AG04449 (cell line): ENCODE measurements at places on chromosomes 6 and 20.

GRCh38 chr20:62281161-62281933 is 21.4 kb upstream of the ADRM1 start:
- DNase-seq = no peak

DNA sequence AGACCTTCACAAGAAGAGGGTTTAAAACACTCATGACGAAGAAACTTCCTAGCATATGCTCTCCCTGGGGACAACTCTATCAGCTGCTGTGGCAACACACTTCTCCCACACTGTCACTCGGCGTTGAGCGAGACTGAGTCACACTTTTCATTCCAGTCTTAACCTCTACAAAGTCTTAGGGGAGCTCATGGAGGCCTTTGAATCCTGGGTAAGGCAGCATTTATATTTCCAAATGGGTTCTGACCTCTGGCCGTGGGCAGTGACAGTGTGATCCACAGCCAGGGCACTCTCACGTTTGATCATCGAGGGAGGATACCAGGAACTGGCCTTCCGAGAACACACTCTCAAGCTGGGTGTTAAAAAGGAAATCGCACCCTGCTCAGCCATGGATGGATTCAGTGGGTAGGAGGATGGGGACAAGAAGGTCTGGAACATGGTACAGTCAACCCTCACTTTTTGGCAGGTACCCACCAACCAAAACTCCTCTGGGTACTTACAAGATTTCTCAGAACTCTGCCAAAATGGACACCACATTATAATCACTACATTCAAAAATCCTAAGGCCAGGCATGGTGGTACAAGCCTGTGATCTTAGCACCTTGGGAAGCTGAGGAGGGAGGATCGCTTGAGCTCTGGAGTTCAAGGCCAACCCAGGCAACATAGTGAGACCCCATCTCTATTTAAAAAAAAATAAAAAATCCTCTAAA is 19.6 kb downstream of the RRBP1 start:
- DNase-seq = no peak

GRCh38 chr6:151239603-151240035 is at the start of gene AKAP12:
Gene AKAP12, plus strand, starts transcription at chr6:151239967. Its CDS starts 596 bp downstream, at chr6:151240563.
- DNase-seq = no peak

GRCh38 chr6:22025468-22026163 is 271.2 kb downstream of the PRL start:
- no peak for DNase-seq

DNA sequence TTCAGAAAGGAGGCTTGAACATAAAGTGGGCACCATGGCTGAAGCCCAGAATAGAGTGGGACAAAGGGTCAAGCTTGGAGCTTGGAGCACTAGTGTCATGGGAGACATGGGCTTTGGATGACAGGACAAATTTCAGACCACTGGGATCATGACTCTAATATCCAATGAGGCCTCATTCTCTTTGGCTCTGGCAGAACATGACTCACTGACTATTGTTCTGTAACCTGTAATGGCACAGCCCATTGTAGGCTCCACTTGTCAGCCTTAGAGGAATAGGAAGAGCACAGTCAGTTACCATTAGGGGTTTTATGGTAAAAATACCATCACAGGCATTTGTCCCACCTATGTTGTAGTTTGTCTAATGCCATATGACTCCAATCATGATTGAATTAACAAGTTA is 34.0 kb upstream of the MMS22L start:
- no peak for DNase-seq

DNA sequence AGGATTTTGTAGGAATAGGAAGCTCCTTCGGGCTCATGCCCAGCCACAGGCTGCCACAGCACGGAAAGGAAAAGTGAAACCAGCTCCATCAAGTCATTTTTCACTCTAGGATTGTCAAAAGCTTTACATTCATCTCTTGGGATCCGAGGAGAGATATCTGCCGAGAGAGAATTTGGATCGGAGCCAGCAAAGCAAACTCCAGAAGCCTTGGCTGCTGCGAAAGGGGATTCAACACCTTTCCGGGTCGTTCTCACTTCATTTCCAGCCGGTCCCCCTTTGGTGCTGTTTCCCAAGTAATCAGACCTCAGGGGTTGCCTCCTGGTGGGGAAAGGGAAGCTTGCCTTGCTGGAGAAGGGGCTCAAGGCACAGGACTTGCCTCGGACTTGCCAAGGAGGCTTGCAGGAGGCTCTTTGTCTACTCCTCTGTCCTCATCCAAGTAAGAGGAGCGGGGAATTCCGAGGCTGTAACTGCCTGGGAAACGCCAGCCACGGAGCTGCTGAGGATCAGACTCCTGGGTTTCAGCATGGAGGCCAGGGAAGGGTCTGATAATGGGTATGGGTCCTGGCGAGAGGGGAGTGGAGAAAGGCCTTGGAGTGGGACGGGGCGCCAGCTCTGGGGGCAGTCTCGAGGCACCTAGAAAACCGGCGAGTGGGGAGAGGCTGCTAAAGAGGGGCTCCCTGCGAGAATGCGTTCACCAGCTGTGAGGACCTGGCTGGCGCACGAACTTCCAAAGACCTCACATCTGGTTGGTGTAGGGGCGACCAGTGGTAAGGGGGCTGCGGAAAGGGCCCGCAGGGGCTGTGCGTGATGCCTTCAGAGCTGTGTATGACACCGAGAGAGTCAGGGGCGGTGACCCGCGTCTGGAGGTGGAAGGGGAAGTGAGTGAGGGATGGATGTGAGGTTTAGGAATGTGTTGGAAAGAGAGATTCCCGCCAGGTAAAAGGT is 702 bp downstream of the ETV7 start:
- DNase-seq = peak; percentile 24

- no peak for DNase-seq
Measured at GRCh38 chr6:108897371-108897770, 49.1 kb downstream of the ARMC2 start.

GRCh38 chr20:46219190-46219589 is 89.1 kb downstream of the CDH22 start:
- no peak for DNase-seq

DNA sequence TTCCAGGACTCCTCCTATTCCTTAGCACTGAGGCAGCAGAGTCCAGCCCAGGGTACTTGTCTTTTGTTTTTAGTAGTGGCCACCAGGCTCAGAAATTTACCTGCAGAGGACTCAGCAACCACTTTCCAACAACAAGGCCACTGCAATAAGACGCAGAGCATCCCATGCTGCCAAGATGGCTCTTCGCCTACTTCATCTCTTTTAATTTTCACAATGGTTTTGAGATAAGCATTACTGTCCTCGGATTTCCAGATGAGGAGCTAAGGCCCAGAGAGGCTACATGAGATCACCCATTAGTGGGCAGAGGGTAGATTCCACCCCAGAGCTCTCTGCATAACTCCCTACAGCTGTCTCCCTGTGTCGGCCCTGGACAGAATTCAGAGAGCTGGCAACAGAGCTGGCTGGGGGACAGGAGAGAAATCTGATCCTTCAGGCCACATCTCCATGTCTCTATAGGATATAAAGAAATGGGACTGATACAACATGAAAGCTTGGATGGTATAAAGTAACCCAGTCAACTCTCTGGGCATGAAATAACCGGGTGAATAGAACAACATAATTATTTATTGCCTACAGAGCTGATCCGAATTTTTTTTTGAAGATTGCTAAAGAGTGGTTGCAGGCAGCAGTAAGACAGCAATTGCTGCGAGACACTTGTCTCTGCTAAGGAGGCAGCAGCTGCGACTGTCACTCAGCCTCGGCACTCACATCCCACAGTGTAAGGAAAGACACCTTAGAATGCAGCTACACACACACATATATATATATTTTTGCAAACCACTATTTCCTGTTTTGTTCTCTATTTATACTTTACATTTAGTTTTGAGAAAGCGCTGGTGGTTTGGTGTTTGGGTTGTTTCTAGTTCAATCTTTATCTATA is 37.2 kb downstream of the SCML4 start:
- no peak for DNase-seq
